Mesothelial cell of epicardium (in vitro differentiated cells): ENCODE measurements at places on chromosomes 6 and 20. TPM values are rescaled to one million over a fixed set of nuclear protein-coding genes. Genes with fewer than 3 reads are reported as not detected.
A peak's percentile ranks its signal among the peaks of the same experiment; 100 is the strongest.

The SUPT3H gene
- 21.1 to 24.8 TPM (median 23.2 TPM) in 3 replicates for total RNA-seq

The PCSK2 gene
- 0.29 to 0.38 TPM (median 0.35 TPM) in 3 replicates for total RNA-seq

- DNase-seq = no peak
- no peak overlapping the region for H3K27ac ChIP-seq
- H3K36me3 ChIP-seq = peaks cover 14% of the 10 kb centered on the region
- H3K4me1 ChIP-seq = peaks cover 13% of the 10 kb centered on the region
- no peaks in the 10 kb centered on the region for H3K27me3 ChIP-seq
Observed at GRCh38 chr6:143205131-143205535, 144.4 kb downstream of the AIG1 start.

DNA sequence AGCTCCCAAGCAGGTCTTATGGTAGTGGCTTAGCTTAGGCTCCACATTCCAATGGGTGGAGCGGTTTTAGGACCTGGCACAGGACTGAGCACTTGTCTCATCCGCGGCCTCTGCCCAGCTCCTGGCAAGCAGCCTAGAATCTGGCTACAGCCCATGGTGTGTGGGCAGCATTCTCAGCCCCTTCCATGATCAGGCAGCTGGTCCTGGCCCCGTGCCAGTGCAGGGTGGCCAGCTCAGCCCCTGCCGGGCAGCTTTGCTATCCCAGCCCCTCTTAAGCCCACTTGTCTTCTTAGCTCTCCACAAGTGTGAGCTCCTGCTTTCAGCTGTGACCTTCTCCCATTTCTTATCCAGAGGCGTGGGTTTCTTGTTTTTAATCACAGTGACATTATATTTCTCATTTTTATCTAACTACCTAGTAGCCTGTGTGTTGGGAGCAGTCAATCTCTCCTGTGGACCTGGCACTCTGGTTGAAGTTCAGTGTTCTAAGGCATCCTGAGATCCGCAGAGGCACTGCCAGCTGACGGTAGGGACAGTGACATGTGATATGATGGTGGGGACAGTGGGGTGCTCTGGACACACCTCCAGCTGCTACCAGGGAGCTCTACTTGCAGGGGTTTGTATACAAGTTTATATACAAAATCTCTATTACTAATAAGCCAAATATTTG, 119.9 kb upstream of the PRND start:
- H3K27ac ChIP-seq = no peak overlapping the region
- peaks cover 59% of the 10 kb centered on the region for H3K27me3 ChIP-seq
- H3K4me1 ChIP-seq = peaks cover 10% of the 10 kb centered on the region
- no peak for DNase-seq

The ENPP4 gene
- 4.8 to 5.2 TPM (median 5.1 TPM) in 3 replicates for total RNA-seq

- H3K27me3 ChIP-seq = peaks cover 6% of the 10 kb centered on the region
- DNase-seq = no peak
- peaks cover 6% of the 10 kb centered on the region for H3K36me3 ChIP-seq
- no peaks in the 10 kb centered on the region for H3K4me1 ChIP-seq
- no peak overlapping the region for H3K4me3 ChIP-seq
- H3K27ac ChIP-seq = no peak overlapping the region
Observed at GRCh38 chr20:21251278-21251677, 51.9 kb upstream of the XRN2 start.

GRCh38 chr20:58719971-58720371, 27.4 kb downstream of the NPEPL1 start:
- H3K27ac ChIP-seq = no peak overlapping the region
- H3K4me3 ChIP-seq = no peak overlapping the region
- H3K27me3 ChIP-seq = peaks cover 37% of the 10 kb centered on the region
- H3K4me1 ChIP-seq = no peaks in the 10 kb centered on the region
- H3K36me3 ChIP-seq = no peaks in the 10 kb centered on the region
- DNase-seq = peak; percentile 34

- H3K27ac ChIP-seq = no peak overlapping the region
- H3K27me3 ChIP-seq = peaks cover 20% of the 10 kb centered on the region
- no peak for DNase-seq
- no peak overlapping the region for H3K4me3 ChIP-seq
Observed at GRCh38 chr6:40378071-40378724, 209.0 kb downstream of the LRFN2 start.

DNA sequence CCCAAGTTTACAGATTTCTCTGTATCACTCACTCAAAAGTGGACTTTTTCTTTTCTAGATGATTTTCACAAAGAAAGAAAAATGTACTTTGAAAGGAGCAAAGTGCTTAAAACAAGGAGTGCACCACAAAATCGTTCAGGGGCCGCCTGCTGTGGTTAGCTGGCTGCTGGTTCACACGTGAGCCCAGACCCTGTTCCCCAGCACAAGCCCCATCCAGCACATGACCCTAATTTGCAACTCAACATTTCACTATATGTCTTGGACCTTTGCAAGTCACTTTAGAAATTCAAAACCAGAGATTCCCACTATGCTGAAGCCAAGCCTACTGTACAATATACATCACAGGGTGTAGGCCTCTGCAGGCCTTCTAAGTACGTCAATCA, 95.5 kb upstream of the NHSL1 start:
- DNase-seq = no peak
- peaks cover 23% of the 10 kb centered on the region for H3K4me1 ChIP-seq
- H3K27ac ChIP-seq = no peak overlapping the region
- no peaks in the 10 kb centered on the region for H3K27me3 ChIP-seq

- H3K4me3 ChIP-seq = no peak overlapping the region
- DNase-seq = no peak
- H3K36me3 ChIP-seq = no peaks in the 10 kb centered on the region
- H3K4me1 ChIP-seq = peaks cover 4% of the 10 kb centered on the region
- no peaks in the 10 kb centered on the region for H3K27me3 ChIP-seq
Observed at GRCh38 chr6:38631186-38631783, 8.4 kb downstream of the BTBD9 start.

The MROH8 gene
- total RNA-seq = 4.9 to 6.4 TPM (median 6.3 TPM) in 3 replicates

DNA sequence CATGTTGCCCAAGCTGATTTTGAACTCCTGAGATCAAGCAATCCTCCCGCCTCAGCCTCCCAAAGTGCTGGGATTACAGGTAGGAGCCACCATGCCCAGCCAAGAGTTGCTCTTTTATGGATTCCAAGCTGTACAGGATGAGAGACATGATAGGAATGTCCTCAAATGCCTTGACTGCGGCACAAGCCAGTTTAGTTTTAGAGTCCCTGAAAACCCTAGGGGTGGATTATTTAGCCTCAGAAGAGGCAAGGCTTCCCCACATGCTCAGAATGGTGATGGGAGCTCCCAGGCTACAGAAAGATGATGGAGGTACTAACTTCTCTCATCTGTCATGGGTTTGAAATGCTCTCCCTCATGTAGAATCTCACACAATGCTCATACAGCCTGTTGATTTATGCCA, 280.5 kb upstream of the PRND start:
- no peak for DNase-seq
- no peaks in the 10 kb centered on the region for H3K36me3 ChIP-seq

The C4B gene
- 10.4 to 12.5 TPM (median 11.5 TPM) in 3 replicates for total RNA-seq

DNA sequence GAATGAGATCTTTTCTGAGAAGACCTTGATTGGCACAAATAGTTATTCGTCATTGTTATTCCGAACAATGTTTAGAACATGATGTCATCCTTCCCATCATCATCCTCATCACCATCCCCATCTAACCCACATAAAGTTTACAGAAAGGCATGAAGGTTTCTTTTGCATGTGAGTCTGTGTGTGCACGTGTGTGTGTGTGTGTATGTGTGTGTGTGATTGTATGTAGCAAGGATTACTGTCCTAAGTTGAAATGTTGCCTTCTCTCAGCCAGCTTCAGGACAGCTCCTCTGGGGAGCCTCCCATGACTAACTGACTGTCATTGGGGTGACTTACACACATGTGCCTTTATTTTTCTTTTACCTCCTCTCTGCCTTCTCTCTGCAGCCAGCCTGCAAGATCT, 113.5 kb downstream of the SLC22A3 start:
- H3K4me3 ChIP-seq = no peak overlapping the region
- no peak overlapping the region for H3K27ac ChIP-seq
- H3K4me1 ChIP-seq = no peaks in the 10 kb centered on the region
- H3K36me3 ChIP-seq = no peaks in the 10 kb centered on the region
- H3K27me3 ChIP-seq = peaks cover 2% of the 10 kb centered on the region
- DNase-seq = no peak

DNA sequence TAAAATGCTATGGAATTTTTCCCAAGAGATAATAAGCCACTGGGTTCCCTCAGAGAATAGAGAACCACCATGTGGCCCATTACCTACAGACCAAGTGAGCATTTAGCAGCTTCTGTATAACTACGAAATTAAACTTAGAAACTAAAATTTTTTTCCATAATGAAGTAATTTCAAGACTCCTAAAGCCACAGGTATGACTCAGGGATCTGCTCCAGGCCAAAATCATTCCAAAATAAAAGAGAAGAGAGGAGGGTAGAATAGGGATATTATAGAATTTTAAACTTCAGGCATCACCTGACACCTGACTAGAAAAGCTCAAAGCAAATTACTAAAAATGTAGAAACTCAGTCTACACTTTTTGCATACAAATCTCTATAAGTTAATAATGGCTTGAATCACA, 108.9 kb upstream of the DST start:
- no peaks in the 10 kb centered on the region for H3K36me3 ChIP-seq
- H3K4me3 ChIP-seq = no peak overlapping the region
- peaks cover 33% of the 10 kb centered on the region for H3K4me1 ChIP-seq
- DNase-seq = no peak
- no peaks in the 10 kb centered on the region for H3K27me3 ChIP-seq
